ENCODE measurements at places on chromosomes 7 and 10. TPM values are rescaled to one million over a fixed set of nuclear protein-coding genes. Genes with fewer than 3 reads are reported as not detected.

DNA sequence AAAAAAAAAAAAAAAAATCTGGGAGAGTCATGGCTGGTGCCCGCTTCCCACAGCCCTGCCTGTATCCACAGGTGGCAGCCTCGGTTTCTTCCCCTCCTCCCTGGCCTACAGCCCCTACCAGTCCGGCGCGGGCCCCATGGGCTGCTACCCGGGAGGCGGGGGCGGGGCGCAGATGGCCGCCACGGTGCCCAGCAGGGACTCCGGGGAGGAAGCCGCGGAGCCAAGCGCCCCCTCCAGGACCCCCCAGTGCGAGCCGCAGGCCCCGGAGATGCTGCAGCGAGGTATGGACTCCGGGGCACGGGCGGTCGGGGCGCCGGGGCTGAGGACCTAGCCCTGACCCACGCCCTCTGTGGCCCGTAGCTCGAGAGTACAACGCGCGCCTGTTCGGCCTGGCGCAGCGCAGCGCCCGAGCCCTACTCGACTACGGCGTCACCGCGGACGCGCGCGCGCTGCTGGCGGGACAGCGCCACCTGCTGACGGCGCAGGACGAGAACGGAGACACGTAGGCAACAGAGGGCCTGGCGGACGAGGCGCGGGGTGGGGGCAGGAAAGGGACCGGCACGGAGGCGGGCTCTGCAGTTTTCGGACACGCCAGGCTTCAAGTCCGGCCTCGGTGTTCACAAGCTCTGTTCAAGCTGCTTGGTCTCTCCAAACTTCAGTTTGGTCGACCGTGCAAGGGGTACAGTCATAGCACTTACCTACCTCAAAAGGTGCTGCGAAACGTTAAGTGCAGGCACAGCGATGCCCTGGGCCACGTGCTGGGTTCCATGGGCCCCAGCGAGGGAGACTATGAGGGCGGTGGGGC is 3.9 kb downstream of the NFKB2 start:
- peak; percentile 98 for DNase-seq
- H3K4me1 ChIP-seq: peaks cover 35% of the 10 kb centered on the region
- peaks cover 49% of the 10 kb centered on the region for H3K36me3 ChIP-seq
- no peaks in the 10 kb centered on the region for H3K27me3 ChIP-seq
- H3K27ac ChIP-seq: peak overlapping the region; percentile 84
- peak overlapping the region; percentile 72 for H3K4me3 ChIP-seq

Gene NXPH1
- not detected for total RNA-seq

- DNase-seq: no peak
- peak within 1 kb of the TSS; percentile 81 for H3K27ac ChIP-seq
- H3K4me3 ChIP-seq: peak within 1 kb of the TSS; percentile 56
- no peaks in the 10 kb centered on the region for H3K36me3 ChIP-seq
Measured at GRCh38 chr7:32070406-32071360, at the start of gene PDE1C. Gene PDE1C, minus strand, starts transcription at chr7:32070407.

- H3K27me3 ChIP-seq: peaks cover 5% of the 10 kb centered on the region
- H3K27ac ChIP-seq: no peak overlapping the region
- no peak for DNase-seq
- H3K4me1 ChIP-seq: peaks cover 8% of the 10 kb centered on the region
Measured at GRCh38 chr10:129901389-129902006, 62.6 kb downstream of the EBF3 start.

DNA sequence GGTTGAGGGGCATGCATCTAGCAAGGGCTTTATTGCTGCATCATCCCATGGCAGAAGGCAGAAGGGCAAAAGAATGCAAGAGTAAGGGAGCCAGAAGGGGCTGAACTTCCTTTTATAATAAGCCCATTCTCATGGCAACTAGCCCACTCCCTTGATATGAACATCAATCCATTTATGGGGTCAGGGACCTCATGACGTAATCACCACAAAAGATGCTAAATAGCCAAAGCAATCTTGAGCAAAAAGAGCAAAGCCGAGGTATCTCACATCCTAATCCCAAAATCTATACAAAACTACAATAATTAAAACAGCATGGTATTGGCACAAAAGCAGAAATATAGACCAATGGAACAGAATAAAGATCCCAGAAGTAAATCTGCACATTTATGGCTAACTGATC is 499.9 kb downstream of the ATRNL1 start:
- H3K36me3 ChIP-seq: no peaks in the 10 kb centered on the region
- H3K27me3 ChIP-seq: no peaks in the 10 kb centered on the region
- no peak overlapping the region for H3K27ac ChIP-seq
- H3K4me1 ChIP-seq: no peaks in the 10 kb centered on the region
- DNase-seq: no peak
- H3K4me3 ChIP-seq: no peak overlapping the region

Gene BTBD16
- total RNA-seq: 1.8 TPM

Gene HNRNPH3
- 97.1 TPM for total RNA-seq

- H3K27ac ChIP-seq: no peak overlapping the region
- no peak overlapping the region for H3K4me3 ChIP-seq
- H3K27me3 ChIP-seq: peaks cover 10% of the 10 kb centered on the region
- no peaks in the 10 kb centered on the region for H3K4me1 ChIP-seq
Measured at GRCh38 chr10:96097865-96098264, 32.2 kb upstream of the ZNF518A start.

- no peak overlapping the region for H3K4me3 ChIP-seq
- no peak for DNase-seq
- H3K27ac ChIP-seq: no peak overlapping the region
- no peaks in the 10 kb centered on the region for H3K36me3 ChIP-seq
Measured at GRCh38 chr7:19963695-19964094, 190.3 kb upstream of the TMEM196 start.

DNA sequence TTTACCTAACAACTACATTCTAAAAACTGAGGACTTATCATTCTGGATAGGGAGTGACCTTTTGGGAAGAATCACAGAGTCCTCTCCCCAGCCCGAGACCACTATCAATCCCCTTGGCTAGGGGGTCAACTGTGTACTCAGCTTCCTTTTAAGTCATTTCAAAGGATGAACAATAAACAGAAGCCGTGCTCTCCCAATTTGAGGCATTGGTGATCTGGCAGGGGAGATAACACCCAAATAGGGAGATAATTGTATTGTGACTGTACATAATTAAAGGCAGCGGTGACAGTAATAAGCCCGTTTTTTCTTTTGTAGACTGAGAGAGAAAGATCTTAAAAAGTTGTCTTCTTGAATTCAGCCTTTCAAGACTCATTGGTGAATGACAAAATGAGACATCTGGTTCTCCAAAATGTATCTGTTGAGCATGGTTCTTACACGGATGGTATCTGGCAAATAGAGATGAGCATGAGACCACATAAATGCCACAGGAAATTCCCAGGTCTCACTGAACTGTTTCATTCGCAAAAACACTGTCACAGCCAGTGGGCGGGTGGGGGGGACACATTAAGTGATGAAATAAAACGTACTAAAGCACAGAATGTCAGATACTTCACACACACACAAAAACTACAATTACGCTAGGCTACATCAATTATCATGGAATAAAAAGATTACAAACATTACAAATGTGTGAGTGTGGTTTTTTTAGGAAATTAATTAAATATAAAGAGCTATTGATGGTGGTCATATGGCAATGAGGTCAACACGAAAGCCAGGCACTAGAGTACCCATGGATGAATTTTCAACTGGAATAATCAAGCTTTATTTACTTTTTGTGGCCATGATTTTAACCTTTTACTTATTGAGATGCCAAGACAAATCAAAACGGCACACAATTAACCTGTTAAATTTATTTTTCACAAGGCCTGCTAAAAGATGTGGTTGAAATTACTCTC is 108.4 kb downstream of the HIPK2 start:
- H3K27me3 ChIP-seq: no peaks in the 10 kb centered on the region
- H3K27ac ChIP-seq: no peak overlapping the region
- no peak for DNase-seq
- H3K4me3 ChIP-seq: no peak overlapping the region
- peaks cover 9% of the 10 kb centered on the region for H3K4me1 ChIP-seq

DNA sequence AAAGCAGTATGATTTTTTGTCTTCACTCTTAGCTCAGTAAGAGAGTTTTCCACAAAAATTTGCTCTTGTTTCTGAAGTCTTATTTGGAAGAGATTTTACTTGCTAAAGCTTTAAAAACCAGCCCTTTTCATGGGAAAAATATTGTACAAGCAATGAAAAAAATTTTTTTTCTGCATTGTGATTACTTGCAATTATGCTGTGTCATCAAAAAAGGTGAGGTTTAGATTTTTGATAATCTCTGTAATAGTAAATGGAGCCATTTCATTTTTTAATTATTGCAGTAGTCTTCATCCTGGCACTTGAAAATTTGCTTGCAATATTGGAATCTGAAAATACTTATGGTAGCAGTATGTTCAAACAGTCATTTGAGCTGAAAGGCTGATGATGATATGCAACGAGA is 447.4 kb downstream of the SH2D4B start:
- no peaks in the 10 kb centered on the region for H3K4me1 ChIP-seq
- no peaks in the 10 kb centered on the region for H3K27me3 ChIP-seq
- DNase-seq: no peak
- no peak overlapping the region for H3K4me3 ChIP-seq

Gene DDIT4
- 173 TPM for total RNA-seq

- H3K36me3 ChIP-seq: no peaks in the 10 kb centered on the region
- H3K4me3 ChIP-seq: no peak overlapping the region
- H3K27me3 ChIP-seq: no peaks in the 10 kb centered on the region
Measured at GRCh38 chr7:32916006-32916405, 24.4 kb upstream of the KBTBD2 start.

Gene CYP3A4
- not detected for total RNA-seq

DNA sequence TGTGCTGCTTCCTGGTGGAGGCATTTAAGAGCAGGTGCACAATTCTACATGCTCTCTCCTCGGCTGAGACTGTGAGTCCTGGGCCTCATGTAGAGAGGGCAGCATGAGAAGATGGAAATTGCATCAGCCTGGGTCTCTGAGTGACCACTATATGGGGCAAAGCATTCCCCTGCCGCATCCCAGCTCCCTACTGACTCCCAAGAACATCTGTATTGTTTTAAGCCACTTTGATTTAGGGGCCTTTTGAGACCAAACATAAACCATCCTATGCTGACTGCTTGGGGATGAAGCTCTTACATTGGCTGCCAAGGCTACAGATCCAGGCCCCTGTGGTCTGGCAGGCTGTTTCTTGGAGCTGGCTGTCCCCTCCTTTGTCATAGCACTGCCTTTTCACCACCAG is 101.3 kb upstream of the TBX20 start:
- no peak overlapping the region for H3K4me3 ChIP-seq
- no peak for DNase-seq
- no peaks in the 10 kb centered on the region for H3K36me3 ChIP-seq
- no peaks in the 10 kb centered on the region for H3K27me3 ChIP-seq
- H3K4me1 ChIP-seq: no peaks in the 10 kb centered on the region

Gene AKR1C3
- total RNA-seq: 57.5 TPM

- H3K4me3 ChIP-seq: no peak overlapping the region
- no peaks in the 10 kb centered on the region for H3K36me3 ChIP-seq
- no peaks in the 10 kb centered on the region for H3K4me1 ChIP-seq
- no peak overlapping the region for H3K27ac ChIP-seq
- no peaks in the 10 kb centered on the region for H3K27me3 ChIP-seq
- DNase-seq: no peak
Measured at GRCh38 chr7:41867639-41868280, 164.9 kb upstream of the INHBA start.

DNA sequence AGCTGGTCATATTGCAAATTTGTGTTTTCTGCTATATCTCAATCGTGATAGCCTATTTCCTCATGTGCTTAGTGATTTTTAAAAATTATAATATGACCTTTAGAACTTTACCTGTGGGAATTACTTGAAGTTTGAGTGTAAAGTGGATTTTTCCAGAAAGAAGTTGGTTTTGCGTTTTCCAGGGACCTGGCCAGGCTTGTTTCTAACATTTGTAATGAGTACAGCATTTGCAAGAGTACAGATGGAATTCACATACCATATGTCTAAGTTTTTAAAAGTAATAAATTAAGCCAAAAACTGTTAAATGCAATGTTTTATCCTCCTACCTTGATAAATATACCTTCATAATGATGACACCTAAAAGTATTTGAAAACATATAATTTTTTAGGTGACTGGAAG is 443.2 kb downstream of the REEP3 start:
- no peaks in the 10 kb centered on the region for H3K36me3 ChIP-seq
- H3K4me1 ChIP-seq: no peaks in the 10 kb centered on the region
- no peak overlapping the region for H3K27ac ChIP-seq
- DNase-seq: no peak
- H3K4me3 ChIP-seq: no peak overlapping the region

DNA sequence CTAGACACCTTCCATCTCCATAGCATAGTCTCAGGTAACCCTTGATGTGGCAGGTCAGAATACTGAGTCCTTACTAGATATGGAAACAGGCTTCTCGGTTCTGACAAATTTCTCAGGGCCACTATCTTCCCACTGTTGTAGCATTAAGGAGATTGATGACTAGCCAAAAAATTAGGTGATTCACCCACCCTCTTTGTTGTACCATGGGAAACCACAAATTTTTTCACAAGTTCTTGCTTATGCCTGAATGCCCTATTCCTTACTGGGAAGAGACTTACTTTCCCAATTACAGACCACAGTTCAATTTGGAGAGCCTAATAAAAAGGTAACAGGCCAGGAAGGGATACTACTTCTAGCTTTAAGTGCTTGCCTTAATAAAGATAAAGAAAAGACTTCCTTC is 948.8 kb downstream of the GRM8 start:
- H3K27me3 ChIP-seq: no peaks in the 10 kb centered on the region
- no peak overlapping the region for H3K4me3 ChIP-seq
- no peak overlapping the region for H3K27ac ChIP-seq
- H3K36me3 ChIP-seq: no peaks in the 10 kb centered on the region

DNA sequence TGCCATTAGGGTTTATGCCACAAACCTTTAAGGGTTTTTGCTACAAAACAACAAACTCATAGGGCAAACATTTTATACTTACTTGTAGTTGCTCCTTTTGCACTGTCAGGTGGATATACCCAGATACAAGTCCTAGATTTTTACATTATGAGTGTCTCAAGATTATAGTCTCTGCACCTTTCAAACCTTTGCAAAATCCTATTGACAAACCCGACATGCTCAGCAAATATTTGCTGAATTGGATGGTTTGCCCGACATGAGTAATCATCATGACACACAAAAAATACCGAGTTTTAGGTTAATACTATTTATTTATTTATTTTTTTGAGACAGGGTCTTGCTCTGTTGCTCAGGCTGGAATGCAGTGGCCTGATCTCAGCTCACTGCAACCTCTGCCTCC is 117.3 kb downstream of the SLC25A13 start:
- H3K27ac ChIP-seq: no peak overlapping the region
- no peaks in the 10 kb centered on the region for H3K4me1 ChIP-seq
- H3K27me3 ChIP-seq: no peaks in the 10 kb centered on the region
- no peaks in the 10 kb centered on the region for H3K36me3 ChIP-seq
- no peak overlapping the region for H3K4me3 ChIP-seq

Gene SCIN
- 14.7 TPM for total RNA-seq

- H3K4me1 ChIP-seq: no peaks in the 10 kb centered on the region
- no peak overlapping the region for H3K27ac ChIP-seq
- H3K27me3 ChIP-seq: no peaks in the 10 kb centered on the region
- no peaks in the 10 kb centered on the region for H3K36me3 ChIP-seq
- H3K4me3 ChIP-seq: no peak overlapping the region
Measured at GRCh38 chr10:35723992-35724391, 81.9 kb upstream of the FZD8 start.

Gene STMP1
- 15.0 TPM for total RNA-seq

- H3K4me3 ChIP-seq: no peak overlapping the region
- no peaks in the 10 kb centered on the region for H3K36me3 ChIP-seq
- H3K4me1 ChIP-seq: no peaks in the 10 kb centered on the region
- no peak for DNase-seq
- no peak overlapping the region for H3K27ac ChIP-seq
Measured at GRCh38 chr7:29613100-29613499, 49.5 kb downstream of the PRR15 start.

GRCh38 chr7:50603287-50603686 is 38.1 kb upstream of the DDC start:
- no peaks in the 10 kb centered on the region for H3K27me3 ChIP-seq
- DNase-seq: no peak
- H3K4me1 ChIP-seq: no peaks in the 10 kb centered on the region
- H3K27ac ChIP-seq: no peak overlapping the region
